ENCODE measurements at places on chromosomes 7 and 10.

GRCh38 chr7:11587814-11588213 is 244.2 kb downstream of the THSD7A start:
- DNase-seq = no peak

DNA sequence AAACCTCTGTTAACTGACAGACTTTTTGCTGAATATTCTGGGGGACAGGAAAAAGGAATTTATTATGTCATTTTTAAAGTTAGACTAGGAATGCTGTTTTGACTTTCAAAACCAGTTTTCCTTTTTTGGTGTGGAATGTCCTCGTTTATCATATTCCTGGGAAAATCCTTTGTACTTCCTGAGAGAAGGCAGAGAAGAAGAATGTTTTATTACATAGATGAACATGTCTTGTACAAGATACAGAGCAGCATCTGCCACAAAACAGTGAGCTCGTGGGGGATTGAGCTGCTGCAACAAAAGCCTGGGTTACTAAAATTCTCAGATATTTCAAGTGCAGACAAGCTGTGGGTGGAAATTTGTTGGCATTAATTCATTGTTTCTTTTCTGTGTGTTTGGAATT is 20.2 kb downstream of the MCU start:
- no peak for DNase-seq

GRCh38 chr10:118286051-118286838 is 55.9 kb downstream of the FAM204A start:
- DNase-seq = no peak

GRCh38 chr10:5945190-5945509 is 32.2 kb downstream of the IL15RA start:
- no peak for DNase-seq

- DNase-seq = no peak
Observed at GRCh38 chr10:63424576-63424975, 41.2 kb downstream of the JMJD1C start.

DNA sequence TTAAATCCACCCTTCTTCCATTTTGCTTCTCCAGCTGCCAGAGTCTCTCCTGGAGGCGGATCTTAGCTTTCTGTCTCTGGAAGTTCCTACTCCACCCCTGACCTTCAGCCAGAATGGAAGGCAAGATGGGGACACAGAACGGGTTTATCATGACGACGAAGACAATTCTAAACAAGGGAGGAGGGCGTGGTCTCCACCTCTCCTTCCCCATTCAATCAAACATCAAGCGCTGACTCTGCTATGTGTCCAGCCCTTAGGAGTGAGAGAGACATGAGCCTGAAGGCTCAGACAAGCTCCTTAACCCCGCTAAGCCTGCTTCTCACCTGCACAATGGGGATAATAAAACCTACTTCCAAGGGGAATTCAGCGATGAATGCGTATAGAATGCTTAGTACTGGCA is 3.1 kb downstream of the CYP17A1 start:
- DNase-seq = no peak

DNA sequence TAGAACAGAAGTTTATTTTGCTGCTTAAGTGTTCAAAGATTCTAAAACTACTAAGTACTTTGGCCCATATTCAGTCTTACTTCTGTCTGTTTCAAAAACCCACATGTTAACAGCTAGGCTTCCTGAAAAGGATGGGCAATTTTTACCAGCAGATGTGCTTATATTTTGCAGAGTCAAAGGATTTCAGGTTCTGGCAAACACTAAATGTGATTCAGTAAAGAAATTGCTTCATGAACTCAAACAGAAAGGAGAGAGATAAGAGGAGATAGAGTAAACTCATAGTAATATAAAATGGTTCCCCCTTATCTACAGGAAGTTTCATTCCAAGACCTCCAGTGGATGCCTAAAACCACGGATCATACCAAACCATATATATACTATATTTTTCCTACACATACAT is 248.5 kb downstream of the AGMO start:
- no peak for DNase-seq
